ENCODE measurements at places on chromosomes 4 and X.

DNA sequence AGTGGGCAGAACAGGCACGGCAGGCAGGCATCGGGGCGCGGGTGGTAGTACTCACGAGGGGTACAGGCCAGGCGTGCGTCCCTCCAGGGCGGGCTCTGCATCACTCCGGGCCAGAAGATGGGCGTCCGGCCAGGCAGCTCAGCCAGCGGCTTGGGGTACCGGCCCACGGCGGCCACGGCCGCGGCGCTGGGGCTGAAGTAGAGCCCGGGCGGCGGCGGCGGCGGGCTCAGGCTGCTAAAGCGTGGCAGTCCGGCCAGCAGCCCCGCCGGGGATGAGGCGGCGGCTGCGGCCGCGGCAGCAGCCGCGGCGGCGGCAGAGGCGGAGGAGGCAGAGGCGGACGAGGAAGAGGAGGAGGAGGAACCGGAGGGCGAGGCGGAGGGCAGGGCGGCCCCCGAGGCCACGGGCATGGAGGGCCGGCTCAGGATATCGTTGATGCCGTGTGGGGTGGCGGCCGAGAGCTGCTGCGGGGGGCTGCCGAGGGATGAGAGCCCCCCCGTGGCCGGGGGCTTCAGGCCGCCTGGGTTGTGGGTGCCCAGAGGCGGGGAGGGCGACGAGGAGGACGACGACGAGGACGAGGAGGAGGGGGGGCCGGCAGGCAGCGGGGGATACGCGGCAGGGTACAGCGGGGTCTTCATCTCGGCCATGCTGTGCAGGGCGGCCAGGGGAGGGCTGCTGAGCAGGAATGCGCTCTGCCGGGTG lies 1.4 kb downstream of the NKX6-1 start:
- no peak for DNase-seq

DNA sequence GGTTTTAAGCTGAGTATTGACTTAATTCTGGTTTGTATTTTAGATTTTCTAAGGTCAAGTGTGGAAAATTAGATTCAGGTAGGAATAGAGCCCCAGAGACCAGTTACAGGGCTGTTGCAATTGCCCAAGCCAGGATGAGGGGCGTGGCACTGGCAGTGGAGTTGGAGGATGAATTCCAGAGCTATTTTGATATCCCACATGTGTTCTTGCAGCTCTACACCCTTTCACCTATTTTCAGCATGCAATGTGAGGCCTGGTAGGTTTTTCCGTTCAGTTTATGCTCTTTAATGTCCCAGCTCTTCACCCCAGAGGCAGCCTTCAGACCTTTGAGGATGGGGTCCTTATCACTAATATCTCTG lies 17.9 kb upstream of the OGT start:
- DNase-seq: no peak

GRCh38 chr4:77418333-77418732 lies 187.3 kb upstream of the CXCL13 start:
- DNase-seq: no peak

DNA sequence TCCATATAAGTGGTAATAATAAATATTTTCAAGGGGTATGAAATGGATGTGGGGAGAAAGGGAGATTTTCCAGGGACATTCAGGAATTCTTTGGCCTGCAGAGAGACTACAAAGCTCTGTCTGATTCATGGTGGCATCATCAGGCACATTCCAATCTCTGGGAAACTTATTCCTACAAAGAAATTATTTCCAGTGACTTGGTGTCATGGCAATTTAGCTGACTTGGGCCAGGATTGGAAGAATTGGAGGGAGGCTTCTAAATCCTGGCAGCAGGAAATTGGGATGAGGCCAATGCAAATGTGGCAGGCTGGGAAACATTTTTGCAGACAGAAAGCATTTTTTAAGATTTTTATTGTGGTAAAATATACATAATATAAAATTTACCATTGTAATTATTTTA lies 204.6 kb downstream of the RTL9 start:
- DNase-seq: no peak

DNA sequence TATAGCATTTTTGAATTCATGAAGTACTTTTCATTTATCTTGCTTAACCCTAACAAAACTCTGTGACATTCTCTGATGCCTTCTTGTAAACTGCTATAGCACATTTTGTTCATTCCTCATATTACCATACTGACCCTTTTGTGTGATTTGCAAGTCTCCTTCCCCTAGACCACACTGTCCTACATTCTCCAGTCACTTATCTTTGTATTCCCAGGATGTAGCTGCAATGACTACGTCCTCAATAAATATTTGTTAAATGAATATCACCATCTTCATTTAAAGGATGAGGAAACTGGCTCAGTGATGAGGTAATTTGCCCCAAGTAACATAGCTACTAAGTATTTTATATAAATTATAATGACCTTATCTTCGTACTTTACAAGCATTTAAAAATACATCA lies 11.9 kb downstream of the HUWE1 start:
- DNase-seq: no peak

DNA sequence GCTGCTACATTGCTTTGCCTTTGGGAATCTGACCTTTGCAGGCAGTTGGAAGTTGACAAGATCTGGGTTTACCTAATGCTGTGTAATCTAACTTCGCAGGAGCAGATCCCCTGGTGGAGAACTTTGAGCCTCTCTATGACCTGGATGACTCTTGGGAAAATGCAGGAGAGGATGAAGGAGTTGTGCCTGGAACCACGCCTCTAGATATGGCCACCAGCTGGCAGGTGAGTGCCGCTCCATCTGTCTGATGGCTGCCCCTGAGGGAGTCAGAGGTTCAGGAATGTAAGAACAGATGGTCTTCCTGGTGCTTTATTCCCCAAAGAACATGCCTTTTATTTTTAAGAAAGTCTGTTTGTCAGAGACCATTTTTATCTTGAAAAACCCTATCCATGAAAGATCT lies 109.3 kb downstream of the NFKB1 start:
- DNase-seq: no peak

DNA sequence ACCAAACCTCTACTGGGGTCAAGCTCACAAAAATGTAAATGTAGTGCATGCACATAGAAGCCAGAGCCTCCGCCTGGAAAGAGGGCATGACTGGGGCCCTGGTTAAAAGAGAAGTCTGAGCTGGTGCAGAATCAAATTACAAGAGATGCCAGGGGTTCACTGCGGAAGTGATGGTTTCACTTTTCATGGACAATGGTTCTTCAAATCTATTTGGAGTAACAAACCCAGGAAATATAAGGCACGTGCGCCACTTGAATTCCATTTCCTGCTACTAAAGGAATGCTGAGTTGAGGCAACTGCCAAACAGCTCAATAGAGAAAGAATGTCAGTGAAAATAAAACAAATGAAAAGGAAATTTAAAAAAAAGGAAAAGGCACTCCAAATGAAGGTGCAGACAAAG lies 79.8 kb downstream of the FUNDC1 start:
- DNase-seq: no peak

DNA sequence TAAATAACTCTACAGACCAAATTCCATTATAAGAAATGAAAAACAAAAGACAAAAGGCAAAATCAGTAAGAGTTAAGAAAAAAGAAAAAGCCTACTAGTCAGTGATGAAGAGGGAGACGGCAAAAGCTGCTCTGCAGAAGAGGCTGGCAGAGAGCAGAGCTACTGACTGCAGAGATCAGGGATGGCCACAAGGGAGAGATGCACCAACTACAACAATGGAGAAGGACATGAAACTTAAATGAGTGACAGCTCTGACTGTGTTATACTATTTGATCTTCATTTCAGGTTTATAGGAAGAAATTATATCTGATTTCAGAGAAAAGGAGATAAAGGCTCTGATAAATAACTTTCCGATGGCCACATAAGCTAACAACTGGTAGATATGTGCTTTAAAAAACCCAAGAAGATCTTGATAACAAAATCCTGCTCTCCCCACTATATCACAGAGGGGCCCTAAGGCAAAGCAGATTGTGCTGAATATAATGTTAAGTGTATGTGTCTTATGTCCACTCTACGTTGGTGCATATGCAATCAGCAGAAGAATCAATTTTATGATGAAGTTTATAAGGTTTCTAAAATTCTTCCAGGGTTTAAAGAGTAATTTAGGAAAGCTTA lies 58.4 kb upstream of the COX18 start:
- DNase-seq: no peak

DNA sequence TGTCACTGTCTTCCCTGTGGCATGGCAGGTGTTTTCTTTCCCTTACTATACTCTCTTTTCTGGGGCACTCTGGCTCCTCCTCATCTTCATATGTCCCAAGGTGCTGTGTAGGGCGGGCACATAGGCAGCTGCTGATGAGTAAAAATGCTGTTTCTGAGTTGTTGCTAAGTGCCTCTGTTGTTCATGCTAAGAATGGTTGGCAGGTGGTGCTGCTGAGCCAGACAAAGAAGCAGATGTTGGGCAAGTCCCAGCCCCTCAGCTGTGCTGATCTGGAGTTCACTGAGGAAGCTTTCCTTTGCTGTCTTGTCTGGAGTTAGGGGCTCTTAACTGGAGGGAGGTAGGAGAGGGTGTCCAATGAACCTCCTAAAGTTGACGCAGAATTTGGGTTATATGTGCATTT lies 40.6 kb downstream of the HADH start:
- peak; percentile 51 for DNase-seq

DNA sequence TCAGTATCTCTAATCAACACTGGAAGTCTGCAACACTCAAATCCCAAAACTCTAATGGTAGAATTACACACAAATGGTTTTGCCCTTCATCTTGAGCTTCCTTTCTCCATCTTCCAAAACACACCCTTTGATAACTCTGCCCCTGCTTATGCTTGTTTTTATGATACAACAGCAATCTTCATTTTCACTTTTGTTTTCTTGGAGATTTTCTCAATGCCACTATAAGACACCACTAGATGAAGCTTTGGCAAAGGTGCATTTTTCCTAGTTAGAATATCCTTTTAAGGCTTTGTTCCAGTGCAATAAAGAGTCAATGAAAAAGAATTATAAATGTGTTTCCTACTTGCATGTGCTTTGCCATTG lies 472.4 kb upstream of the NWD2 start:
- DNase-seq: no peak

DNA sequence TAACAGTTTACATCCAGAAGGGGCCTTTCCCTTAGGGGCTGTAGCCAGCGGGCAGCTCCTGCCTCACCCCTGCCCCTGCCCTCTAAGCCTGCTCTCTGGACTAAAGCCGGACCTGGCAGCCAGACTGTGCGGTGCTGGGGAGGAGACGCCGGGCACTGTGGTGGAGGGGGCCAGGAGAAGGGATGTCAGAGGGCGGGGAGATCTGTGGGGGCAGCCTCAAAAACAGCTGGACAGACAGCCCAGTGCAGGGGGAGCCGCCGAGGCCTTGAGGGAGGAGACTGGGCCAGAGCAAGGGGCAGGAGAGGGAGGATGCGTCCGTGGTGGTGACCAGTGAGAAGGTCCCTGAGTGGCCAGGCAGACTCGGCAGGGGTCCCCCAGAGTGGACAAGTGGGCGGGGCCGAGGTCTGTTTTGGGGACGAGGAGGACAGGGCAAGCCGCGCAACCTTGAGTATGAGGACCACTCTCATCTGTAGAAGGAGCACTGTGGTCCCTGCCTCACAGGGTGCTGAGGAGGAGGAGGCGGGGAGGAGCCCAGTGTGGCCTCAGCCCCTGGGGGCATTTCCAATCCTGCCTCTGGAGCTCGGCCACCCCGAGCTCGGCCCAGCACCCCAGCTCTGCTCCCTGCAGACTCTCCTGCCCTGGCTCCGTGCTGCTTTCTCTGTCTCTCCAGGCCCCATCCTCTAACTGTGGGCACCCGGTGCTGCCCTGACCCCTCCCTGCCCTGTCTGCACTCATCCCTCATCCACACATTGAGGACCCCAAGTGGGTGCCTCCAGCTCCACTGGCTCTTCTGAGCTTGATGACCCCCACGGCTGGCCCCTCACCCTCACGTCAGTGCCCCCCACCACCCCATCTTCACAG lies 59.2 kb upstream of the NKX1-1 start:
- DNase-seq: no peak

DNA sequence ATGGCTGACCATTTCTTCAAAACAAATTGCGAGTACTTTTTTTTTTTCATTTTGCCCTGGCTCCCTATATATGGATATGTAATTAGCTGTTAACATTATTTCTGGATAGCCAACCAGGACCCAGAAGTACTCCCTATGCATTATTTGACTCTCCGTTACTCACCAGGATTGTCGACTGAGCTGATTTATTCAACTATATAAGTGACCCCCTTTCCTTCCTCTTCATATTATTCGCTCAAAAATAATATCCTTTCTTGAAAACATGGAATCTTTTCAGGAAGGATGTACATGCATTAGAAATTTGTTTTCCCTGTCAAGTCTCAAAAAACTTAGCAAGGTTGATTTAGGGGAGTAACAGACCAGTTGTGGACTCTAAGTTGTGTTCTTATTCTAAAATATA lies 114.1 kb upstream of the KLHL4 start:
- no peak for DNase-seq

GRCh38 chrX:137195296-137195695 lies 161.5 kb upstream of the GPR101 start:
- no peak for DNase-seq

- DNase-seq: no peak
Measured at GRCh38 chr4:5894266-5894665, 1.4 kb upstream of the CRMP1 start.

GRCh38 chrX:114797494-114797893 lies 213.6 kb downstream of the HTR2C start:
- DNase-seq: no peak

DNA sequence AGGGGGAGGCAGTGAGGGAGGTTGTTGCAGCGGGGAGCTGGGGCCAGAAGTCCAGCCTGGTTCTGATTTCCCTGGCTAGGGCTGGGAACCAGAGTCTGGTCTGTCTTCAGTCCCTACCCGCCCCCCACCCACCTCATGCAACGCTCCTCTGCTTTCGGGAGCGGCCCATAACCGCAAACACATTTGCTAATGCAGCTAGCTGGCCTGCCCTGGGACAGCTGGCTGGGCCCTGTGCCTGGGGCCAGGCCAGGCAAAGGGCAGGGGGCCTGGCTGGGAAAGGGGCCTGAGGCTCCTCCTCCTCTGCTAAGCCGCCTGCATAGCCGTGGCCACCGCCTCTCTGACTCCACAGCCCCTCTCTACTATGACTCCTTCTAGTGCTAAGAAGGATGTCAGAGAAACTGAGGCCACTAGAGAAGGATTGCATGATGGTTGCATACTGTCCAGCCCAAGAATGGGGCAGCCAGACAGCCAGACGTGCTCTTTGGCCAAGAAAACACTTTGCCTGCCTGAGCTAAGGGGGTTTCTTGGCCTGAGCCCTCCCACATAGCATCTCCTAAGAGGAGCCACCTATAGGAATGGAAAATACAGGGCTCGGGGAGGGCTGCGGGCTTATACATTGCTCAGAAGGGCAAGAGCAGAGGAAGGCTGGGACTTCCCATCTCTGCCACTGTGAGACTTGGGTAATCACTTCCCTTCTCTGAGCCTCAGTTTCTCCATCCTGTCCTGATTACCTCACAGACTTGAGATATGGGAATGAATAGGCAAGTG lies 76.9 kb downstream of the PJA1 start:
- DNase-seq: no peak

Measured in T-helper 17 cell (primary cell).